Activated CD4-positive, CD25-positive, alpha-beta regulatory T cell (primary cell): ENCODE measurements at places on chromosomes 1 and 21.

GRCh38 chr1:241271427-241271826 is 85.6 kb downstream of the RGS7 start:
- no peak for DNase-seq

DNA sequence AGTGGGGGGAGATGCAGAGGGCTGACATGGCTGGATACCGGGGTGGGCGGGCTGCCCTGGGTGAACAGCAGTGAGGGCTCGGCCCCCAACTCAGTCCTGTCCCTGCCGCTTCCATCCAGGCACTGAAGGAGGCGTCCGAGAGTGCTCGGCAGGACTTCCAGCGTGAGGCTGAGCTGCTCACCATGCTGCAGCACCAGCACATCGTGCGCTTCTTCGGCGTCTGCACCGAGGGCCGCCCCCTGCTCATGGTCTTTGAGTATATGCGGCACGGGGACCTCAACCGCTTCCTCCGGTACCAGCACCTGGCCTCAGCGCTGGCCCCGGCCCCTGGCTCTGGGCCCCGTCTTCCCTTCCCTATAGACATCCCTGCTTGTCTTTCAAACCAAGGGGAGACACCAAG is 15.6 kb downstream of the NTRK1 start:
- no peak for DNase-seq

- DNase-seq, result no peak
Measured at GRCh38 chr21:36178349-36178748, 21.7 kb downstream of the DOP1B start.

DNA sequence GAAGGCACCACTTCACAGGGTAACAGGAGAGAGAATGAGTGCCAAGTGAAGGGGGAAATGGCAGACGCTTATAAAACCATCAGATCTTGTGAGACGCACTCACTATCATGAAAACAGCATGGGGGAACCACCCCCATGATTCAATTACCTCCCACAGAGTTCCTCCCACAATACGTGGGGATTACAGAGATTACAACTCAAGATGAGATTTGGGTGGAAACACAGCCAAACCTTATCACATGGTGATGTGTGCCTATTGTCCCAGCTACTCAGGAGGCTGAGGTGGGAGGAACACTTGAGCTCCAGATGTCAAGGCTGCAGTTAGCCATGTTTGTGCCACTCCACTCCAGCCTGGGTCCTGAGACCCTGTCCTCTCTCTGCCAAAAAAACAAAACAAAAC is 56.0 kb upstream of the DSCAM start:
- no peak for DNase-seq

- no peak for DNase-seq
Measured at GRCh38 chr1:201537467-201537866, 1.5 kb upstream of the NAV1 start.

DNA sequence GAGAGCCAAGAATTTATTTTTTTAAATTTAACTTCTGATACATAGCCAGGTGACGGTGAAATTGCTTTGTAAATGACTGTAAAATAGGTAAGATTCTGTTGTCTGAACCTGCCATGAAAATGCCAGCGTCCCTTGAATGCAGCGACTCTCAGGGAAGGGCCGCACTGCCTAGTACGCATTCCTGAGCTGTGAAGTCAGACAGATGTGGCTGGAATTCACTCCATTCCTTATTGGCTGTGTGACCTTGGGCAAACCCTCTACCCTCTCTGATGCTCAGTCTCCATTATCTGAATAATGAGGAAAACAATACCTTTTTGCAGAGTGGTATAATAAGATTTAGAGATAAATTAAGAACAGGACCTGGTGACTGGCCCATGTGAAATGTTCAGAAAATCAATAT is 167.1 kb upstream of the DAB1 start:
- no peak for DNase-seq

DNA sequence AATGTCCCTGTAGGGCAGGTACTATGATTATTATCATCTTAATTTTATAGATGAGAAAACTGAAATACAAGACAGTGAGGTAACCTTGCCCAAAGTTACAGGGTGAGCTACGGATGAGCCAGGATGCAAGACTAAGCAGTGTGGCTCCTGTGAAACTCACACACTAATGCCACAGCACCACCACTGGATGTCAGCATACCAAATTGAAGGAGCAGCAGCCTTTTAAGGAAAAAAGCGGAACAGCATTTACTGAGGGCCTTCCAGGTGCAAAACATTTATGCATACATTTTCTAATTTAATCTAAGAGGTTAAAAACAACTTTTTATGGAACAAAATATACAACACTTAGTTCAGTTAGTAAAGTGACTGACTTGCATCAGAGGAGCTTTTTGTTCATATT is 41.7 kb downstream of the SEC16B start:
- no peak for DNase-seq

- DNase-seq, result no peak
Measured at GRCh38 chr1:167663002-167663772, 33.2 kb downstream of the RCSD1 start.

DNA sequence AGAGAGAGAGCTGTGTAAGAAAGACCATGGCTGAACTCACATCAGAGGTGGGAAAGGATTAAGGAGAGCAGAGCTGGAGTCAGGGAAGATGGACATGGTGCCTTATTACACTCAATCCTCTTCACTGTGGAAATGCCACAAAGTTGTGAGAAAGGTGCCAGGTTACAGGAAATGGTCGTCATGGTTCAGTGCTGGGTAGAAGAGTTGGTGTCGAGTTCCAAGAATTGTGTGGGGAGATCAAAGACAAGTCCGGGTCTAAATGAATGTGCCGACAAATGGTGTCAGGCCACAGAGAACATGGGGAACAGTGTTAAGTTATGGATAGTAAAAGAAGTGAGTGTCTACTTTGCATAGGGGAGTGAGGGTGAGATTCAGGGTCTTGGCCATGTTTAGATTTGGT is 40.9 kb downstream of the LAMC2 start:
- DNase-seq, result no peak

- no peak for DNase-seq
Measured at GRCh38 chr1:172946814-172947507, 103.8 kb downstream of the TNFSF18 start.

DNA sequence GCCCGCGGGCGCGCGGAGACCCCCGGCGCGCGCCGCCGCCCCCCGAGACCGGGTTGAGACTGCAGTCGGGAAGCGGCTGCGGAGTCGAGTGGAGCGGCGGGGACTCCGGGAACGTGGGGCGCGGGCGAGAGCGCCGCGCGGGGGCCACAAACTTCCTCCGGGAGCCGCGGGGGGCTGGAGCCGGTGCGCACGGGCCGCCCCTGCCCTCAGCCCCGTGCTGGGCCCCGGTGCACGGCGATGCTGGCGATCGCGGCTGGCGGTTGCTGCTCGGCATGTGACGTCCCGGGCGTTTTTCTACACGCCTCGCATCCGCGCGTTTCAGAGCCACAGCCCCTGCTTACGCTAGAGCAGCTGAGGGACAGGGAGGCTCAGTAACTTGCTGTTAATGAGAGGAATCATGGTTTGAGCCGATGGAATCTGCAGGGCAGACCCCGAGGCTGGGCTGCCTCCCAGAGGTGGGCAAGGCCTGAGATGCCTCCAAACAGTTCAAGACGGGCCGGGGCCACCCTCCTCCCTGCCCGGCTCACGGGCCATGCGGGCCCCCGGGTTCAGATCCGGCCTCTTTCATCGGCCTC is 520 bp downstream of the TMEM201 start:
- DNase-seq, result no peak

GRCh38 chr1:214638459-214638807 is 35.4 kb downstream of the CENPF start:
- no peak for DNase-seq

- DNase-seq, result no peak
Measured at GRCh38 chr21:29300807-29301138, 2.1 kb downstream of the BACH1 start.

GRCh38 chr1:85580872-85581801 is 576 bp downstream of the CCN1 start:
- no peak for DNase-seq

DNA sequence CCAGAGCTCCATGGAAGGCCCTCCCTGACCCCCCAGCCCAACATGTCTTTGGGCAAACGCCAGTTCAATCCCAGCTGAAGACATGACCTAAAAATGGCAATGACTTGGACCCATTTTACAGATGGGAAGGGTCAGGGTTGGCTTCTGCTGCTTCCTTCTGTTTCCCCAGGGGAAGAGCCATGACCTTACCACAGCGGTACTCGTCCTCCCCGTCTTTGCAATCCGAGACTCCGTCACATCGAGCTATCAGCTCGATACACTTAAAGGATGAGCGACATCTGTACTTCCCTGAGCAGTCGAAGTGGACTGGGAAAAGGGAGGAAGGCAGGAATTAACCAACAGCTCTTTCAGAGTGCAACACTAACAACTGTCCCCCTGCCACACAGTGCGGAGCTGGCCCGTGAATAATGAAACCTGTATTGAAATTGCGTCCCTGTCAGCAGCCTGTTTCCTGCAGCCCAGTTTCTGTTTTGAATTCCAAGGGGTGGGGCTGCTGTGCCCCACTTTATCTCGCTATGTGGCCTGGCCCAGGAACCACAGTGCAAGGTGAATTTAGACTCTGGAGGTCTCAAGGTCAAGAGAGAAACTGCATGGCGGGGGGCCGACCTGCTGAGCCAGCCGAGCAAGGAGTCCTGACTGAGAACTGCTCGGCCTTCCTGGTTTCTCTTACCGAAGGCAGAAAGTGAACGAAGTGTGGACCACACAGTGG is 7.0 kb downstream of the TMPRSS3 start:
- DNase-seq, result no peak

GRCh38 chr1:175830500-175830899 is 87.1 kb upstream of the TNR start:
- DNase-seq, result no peak

- DNase-seq, result no peak
Measured at GRCh38 chr1:229942501-229942900, 124.5 kb upstream of the GALNT2 start.

- no peak for DNase-seq
Measured at GRCh38 chr21:35743571-35743970, 316.8 kb downstream of the SETD4 start.

- no peak for DNase-seq
Measured at GRCh38 chr21:35075546-35075945, 26.4 kb upstream of the RUNX1 start.

- no peak for DNase-seq
Measured at GRCh38 chr1:37298769-37299168, 175.6 kb upstream of the ZC3H12A start.

DNA sequence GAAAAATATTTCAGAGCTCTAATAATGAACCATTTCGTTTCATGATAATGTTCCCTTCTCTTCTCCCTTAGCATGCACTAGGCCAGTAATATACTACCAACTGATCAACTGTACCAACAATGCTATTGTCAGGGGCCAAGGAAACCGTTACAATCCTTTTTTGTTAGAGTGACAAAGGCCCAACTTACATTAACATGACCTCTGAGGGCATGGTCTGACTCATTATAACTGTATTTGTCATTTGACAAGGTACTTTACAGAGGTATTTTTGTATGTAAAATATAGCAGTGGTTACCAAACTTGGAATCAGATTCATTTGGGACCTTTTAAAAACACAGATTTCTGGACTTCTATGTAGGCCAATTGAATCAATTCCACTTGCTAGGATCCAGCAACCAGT is 102.6 kb upstream of the RRP15 start:
- DNase-seq, result no peak

DNA sequence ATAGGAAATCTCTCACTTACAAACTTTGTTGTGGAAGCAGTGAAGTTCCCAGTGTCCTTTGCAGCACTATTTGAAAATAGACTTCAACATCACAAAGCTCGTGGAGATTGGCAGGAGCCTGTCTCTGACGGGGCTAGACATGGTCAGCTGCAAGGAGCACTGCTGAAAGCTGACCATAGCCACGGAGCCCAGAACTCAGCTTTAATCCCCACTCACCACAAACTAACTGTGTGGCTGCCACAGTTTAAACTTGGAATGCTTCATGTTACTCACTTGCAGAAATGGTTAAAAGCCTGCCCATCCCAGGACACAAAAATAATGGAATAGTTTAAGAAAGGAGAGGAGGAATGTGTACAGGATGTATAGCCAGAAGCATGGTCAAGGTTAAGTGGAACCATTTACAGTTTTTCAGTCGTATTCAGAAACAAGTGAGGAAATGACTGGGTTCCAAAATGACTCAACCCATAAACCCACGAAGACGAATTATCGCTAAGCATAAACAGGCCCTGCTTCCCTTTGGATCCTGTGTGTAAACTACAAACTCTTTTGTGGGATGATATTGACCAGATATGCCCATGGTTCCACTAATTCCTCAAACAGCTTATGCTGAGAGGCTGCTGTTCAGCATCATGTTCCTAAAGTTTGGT is 18.2 kb downstream of the DNALI1 start:
- no peak for DNase-seq

DNA sequence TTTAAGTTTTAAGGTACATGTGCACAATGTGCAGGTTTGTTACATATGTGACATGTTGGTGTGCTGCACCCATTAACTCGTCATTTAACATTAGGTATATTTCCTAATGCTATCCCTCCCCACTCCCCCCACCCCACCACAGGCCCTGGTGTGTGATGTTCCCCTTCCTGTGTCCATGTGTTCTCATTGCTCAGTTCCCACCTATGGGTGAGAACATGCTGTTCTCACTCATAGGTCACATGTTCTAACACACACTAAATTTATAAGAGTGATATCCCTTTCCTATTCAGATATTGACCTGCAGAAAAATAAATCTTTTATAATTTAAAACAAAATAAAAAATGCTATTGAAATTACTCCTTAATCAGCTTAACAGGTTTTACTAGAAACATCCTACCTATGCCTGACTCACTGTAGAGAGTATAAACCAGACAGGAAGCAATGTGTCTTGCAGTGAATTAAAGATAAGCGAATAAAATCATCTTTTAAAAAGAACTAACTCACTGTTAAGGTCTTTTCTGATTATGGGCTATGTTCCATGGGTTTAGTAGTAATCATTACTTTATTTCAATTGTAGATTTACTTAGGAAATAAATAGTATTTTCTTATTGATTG is 82.0 kb upstream of the DPH5 start:
- DNase-seq, result no peak

DNA sequence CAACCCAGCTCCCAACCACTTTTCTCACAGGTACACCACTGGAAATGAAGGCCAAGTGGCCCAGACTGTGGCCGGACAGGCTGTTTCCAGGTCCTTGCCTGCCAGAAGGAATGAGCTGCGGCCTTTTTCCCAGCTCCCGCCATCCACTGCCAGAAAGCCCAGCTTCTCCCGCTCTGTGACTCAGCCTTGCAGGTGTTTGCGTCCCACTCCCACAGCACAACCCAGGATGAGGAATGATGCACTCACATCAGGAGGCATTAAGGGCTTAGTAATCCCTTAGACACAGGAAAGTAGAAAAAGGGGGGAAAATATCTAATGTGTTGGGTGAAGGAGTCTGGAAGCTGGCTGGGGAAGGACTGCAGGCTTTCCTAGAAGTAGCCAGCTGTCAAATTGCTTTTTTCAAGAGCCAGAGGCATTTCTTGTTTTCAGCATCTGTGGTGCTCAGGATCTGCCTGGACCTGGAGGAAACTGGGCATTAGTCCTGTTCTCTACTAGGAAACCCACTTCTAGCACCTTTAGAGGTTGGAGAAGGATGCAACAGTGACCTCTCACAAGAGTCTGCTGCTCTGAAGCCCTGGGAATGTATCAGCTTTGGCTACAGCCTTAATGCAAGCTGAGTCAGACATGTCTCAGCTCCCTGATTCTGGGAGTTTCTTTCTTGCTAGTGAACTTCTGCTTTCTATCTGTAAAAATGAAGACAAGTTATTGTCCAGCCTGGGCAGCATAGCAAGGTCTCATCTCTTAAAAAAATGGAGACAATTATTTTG is 13.2 kb upstream of the MAP1LC3C start:
- no peak for DNase-seq
